ENCODE measurements at places on chromosomes 7 and 10.

GRCh38 chr10:109911903-109912302 lies 11.4 kb downstream of the XPNPEP1 start:
- no peak for DNase-seq

DNA sequence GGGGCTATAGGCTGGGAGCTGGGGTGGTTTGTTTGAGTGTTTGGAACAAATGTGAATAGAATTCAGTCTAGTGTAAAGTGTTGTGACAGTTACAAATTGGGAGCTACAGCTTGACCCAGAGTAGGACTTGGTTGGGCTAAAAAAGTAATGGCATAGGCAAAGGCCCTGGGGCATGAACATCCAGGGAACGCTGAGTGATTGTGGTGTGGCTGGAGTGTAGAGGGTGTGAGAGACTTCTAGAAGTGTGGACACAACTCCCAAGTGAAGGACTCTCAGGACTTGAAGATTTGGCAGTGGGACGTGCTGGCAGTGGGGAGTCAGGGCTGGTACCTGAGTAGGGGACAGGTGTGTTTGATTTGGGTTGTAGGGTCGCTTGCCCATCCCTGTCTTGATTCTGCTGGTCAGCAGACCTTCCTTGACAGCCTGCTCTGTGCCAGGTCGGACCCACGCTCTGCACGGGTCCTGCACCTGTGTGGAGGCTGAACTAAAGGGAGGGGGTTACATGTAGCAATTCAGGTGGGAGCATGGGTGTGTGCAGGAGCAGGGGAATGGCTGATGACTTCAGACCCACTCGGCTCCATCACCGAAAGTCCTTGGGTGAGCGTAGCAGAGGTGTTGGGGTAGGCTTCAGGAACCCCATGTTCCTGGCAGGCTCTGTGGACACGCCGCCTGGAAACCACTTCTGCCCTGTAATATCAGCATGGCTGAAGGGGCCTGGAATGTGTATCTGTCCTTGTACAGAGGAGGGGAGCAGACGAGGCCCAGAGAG lies 43.3 kb downstream of the ZMIZ1 start:
- no peak for DNase-seq

GRCh38 chr7:134153493-134154136 lies 26.5 kb downstream of the LRGUK start:
- no peak for DNase-seq

DNA sequence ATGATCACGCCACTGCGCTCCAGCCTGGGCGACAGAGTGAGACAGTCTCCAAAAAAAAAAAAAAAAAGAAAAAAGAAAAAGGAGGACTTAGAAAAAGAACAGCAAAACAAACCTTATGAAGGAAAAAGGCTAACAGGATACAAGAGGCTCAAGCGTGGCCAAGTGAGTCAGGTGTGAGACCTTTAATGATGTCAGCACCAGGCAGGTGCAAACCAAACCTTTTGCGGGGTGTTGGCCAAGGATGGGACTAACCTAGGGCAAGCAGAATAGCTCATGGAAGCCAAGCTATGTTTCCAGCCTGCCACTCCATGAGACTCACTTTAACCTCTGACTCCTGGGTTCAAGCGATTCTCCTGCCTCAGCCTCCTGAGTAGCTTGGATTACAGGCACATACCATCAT lies 11.3 kb upstream of the GNA12 start:
- DNase-seq: no peak

- DNase-seq: peak; percentile 88
Observed at GRCh38 chr7:37786741-37787569, 61.4 kb upstream of the NME8 start.

DNA sequence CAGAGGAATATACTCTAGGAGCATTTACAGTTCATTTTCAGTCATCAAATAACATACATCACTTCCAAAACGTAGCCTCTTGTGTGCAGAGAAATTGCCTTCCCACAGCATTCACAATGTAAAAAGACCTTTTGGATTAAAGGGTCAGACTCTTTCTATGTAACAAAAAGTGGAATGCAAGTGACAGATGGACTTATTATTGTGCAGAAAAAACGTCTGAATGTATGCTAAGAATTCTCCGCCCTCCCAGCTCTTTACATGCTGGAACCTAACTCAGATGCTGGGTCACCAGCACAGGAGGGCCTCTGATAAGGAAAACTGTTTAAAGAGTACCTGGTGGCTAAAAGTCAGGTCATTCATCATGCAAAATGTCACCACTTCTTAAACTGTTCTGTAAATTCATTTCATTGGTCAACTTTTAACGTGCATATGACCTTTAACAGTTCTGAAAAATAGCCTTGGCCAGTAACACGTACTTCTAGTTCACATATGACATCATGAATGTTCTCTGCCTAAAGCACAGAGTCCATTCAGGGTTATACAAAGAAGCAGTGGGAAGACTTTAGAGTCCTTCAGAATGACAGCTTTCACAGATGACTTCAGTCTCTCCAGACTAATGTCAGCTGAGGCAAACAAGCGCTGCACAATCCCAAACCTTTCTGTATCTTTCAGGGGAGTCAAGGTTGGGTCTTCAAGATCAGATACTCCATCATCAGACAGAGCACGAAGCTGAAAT lies 58.6 kb downstream of the GSDME start:
- DNase-seq: no peak

GRCh38 chr10:47406870-47407691 lies 23.0 kb upstream of the ZNF488 start:
- DNase-seq: no peak

- no peak for DNase-seq
Observed at GRCh38 chr10:102402512-102402896, 7.0 kb downstream of the NFKB2 start.

DNA sequence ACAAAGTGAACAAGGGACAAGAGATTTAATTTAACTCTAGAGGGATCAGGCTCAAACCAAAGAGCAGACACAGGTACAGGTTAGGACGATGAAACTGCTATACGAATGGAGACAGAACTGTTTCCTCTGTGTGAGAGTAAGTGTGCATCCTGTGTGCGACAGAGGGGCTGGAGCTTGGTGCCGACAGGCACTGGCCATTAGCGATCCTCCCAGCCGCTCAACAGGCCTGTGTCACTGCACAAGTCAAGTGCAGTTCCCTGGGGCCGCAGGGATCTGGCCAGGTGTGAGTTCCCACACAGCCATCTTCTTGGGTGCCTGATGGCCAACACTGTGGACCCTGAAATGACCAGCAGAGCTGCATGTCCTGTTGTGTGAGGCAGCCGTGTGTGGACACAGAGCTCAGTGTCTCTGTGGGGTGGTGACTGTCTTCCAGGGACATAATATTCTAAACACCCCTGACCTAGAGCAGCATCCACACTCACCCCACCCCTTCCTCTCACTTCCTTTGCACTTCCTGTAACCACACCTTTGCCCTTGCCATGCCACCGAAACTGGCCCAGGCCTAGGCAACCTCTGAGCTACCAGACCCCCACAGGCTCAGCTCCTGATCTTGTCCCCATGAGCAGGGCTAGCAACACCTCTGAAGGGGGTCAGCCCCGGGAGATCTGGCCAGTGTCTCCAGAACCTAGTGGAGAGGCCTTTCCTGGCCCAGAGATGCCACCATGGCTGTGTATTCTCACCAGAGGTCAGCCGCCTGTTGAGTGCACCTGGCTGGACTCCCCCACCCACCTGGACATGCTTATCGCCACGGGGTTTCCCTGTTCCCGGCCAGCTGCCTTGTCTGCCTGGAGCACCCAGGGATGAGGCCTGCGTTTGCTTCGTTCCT lies 11.7 kb upstream of the TBRG4 start:
- no peak for DNase-seq

DNA sequence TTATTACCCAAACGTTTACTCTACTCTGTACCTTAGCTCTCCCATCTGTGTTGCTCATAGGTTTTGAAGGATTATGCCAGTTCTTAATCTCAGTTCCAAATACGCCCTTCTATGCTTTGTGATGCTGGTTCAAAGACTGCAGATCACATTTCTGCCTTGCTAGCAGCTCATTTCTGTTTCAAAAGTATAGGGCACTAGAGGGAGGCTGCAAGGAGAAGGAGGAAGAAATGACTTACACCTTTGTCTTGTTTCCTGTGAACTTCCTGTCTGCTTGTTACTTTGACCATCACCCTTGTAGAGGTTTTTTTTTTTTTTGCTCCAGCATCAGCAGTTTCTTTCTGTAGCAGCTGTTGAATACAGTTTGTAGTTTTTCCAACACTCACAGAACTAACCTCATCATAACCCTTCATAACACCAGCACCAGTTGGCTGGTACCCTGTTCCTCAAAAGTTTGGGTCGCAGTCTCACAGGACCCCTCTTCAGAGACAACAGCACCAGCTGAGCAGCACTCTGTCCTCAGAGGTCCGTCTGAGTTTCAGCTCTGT lies 16.5 kb downstream of the SLK start:
- DNase-seq: no peak

DNA sequence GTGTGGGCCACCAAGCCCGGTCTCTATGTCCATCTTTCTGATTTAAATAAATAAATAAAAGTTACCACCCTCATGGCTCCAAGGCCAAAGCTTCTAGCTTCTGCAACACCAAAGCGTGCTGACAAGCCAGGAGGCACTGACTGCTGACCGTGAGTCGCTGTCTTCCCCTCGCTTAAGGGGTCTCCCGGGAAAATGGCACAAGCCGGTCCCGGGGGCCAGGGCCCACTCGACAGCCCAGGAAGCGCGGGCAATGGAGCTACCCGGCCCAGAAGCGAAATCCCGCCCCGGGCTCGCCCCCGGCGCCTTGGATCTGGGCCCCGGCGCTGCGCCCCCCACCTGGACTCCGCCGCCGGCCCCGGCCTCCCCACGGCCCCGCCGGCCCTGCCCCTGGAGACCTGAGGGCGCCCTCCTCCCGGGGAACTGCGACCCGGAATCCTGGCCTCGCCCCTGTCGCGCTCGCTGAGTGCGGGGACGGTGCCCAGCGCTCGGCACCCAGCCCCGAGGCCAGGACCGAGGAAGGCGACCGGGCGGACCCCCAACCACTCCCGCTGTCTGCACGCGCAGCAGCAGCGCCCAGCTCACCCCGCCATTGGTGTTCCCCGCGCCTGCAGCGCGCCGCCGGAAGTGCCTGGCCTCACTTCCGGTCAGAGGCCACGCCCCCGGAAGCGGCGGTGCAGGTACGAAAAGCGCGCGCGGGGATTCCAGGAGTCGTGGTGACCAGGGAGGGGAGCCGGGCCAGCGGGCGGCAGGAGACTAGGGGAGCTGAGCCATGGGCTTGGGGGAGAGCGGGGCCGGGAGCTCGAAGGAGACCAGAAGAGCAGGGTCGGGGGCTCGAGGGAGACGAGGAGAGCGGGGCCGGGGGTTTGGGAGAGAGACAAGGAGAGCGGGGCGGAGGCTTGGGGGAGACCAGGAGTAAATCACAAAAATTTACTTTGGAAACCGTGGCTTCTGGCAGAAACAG lies at the start of the genes MRM2 and NUDT1:
TSS of gene MRM2 (minus strand) at position 626 of the 961 bp plus-strand sequence. CDS start at position 590, 36 bp downstream.
TSS of gene NUDT1 (plus strand) at position 647 of the 961 bp plus-strand sequence. CDS start 2,349 bp downstream, outside the sequence.
- peak; percentile 90 for DNase-seq

DNA sequence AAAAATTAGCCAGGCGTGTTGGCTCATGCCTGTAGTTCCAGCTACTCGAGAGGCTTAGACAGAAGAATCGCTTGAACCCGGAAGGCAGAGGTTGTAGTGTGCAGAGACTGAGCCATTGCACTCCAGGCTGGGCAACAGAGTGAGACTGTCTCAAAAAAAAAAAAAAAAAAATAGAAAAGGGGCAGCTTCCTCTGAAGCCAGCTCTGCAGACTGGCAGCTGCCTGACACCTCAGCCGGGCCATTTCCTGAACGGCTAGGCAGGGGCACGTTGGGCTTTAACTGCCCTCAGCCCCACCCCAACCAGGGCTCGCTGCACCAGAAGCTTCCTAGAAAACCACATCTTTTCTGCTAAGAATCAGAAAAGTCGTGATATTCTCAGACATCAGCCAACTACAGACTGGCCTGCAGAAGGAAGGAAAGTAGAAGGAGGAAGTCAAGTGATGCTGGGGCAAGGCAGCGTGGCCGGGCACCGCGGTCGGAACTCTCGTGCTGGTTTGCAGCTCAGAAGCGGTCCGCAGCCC lies 38.0 kb downstream of the PRKAG2 start:
- peak; percentile 71 for DNase-seq

DNA sequence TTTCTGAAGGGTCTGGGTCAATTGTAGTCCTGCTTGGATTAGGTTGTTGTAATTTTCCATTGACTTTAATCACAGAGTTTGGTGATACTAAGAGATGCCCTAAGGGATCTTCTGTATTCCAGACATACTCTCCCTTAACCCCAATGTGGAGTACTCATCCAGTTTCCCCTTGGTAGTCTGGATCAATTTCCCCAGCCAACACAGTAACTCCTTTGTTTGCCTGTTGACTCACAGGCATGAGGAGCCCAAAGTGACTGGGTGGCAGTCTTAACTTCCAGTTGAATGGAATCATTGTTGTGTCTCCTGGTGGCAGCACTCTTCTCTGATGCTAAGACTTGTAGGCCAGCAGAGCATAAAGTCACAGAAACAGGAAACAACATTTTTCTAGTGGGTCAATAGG lies 41.5 kb upstream of the PIK3CG start:
- DNase-seq: peak; percentile 25

DNA sequence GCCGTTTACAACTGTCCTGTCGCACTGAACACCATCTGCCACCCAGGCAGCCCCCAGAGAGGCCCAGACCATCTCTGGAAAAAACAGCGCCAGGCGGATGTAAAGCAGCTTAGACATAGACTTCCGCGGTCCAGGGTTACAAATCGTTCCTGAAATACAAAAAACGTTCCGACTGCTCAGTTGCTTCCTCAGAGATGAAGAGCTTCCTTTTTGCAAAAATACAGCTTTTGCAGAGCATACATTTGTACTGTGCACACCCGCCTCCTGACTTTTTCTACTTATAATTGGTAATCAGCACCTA lies 11.4 kb downstream of the DAGLB start:
- peak; percentile 55 for DNase-seq

DNA sequence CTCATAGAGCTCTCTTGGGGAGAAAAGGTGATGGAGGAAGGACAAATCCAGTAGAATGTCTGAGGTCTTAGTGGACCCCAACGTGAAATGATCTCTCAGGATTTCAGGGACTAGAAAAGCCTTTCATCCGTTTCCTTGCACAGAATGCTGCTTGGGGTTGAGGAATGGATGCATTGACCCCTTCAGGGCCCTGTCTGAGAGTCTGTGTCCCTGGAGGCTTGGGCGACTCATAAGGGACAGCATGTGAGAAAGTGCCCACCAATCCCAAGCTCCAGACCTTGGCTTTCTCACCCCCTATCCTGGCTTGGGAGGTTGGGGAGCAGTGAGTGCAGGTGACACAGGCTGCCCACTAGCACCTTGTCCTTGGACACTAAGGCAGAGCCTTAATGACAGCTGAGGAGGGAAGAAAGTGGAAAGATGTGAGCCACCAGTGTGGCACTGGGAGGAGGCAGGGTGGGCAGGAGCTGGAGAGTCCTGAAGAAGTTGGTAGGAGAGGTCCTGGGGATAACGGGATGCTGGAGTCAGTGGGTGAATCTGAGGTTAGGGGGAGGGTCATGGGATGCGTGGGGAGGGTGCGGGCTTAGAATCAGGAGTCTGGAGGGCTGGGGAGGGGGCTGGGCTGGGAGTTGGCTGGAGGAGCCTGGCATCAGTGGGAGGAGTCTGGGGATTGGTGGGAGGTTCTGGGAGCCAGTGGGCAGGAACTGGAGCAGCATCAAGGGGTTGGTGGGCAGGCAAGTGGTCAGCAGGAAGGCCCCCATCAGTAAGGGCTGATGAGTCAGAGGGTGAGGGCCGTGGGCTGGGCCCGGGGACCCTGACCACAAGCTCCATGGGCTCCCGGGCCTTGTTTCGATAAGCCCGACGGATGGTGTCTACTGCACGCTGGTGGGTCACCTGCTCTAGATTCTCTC lies 8.6 kb downstream of the LZTS2 start:
- no peak for DNase-seq

GRCh38 chr10:133033742-133034048 lies 54.0 kb upstream of the ADGRA1 start:
- DNase-seq: no peak
